Progenitor cell of endocrine pancreas (in vitro differentiated cells): ENCODE measurements at places on chromosomes 4 and X.
A peak's percentile ranks its signal among the peaks of the same experiment; 100 is the strongest.

DNA sequence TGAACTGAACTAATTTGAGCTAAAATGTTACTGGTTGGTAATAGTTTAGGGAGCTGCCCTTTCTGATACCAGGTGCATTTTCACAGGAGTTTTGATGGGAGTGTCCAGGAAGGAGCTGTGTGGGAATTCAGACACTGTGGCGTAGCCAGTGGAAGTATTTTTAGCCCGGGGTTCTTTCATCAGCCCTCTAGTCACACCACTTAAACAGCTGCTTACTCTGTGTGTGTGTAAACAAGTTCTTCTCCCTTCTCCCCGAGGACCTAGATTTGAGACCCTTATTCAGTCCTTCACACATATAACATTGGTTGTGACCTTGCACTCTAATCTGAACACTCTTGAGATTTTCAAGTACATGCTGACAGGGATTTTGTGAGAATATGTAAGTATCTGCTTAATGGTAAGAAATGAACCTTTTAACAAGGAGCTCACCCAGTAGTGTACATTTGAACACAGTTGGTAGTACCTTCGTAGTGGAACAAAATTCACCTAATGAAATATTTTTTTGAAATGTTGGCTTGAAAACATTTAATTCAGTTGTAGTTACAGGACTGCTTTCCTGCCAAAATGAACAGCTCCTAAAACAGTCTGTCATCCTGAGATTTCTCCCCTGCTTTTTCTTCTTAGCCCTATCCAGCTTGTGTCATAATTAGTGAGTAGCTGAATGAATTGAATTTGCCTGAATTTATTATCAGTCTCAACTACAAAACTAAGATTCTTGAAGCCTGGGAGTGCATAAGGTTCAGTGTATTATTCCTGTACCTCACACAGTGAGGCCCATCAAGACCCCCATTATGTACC lies 61.8 kb downstream of the BMPR1B start:
- DNase-seq = no peak

DNA sequence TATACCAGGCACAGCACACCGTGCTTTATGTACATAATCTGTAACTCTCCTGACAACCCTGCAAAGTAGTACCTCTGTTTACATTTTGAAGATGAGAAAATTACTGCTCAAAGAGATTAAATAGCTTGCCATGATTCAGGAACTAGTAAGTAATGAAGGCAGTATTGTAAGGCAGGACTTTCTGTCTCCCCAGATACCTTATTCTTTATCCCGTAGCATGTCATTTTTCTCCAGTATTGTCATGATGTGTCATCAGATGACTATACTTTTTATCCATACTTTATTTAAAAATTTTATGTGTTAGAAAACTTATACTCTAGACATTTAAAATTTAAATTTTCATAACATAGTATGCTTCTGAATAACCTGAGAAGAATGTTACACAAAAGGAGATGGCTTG lies 188.3 kb upstream of the NUDT6 start:
- no peak for DNase-seq

- no peak for DNase-seq
These were observed 10.3 kb downstream of the XPNPEP2 start for GRCh38 chrX:129749069-129749468.

GRCh38 chr4:1160351-1160750 lies 12.0 kb downstream of the SPON2 start:
- DNase-seq = no peak

- no peak for DNase-seq
These were observed 4.6 kb upstream of the AREG start for GRCh38 chr4:74440356-74440755.

- no peak for DNase-seq
These were observed 355.0 kb upstream of the GATB start for GRCh38 chr4:152115794-152116193.

- DNase-seq = no peak
These were observed 92.6 kb upstream of the NLRP2B start for GRCh38 chrX:57772637-57773036.

- no peak for DNase-seq
These were observed 559 bp downstream of the TRPC5 start for GRCh38 chrX:112081781-112082652.

GRCh38 chr4:156906325-156906724 lies 65.3 kb downstream of the PDGFC start:
- DNase-seq = no peak

- peak; percentile 33 for DNase-seq
These were observed at the start of gene OPHN1 for GRCh38 chrX:68433155-68433980. Gene OPHN1, minus strand, starts transcription at chrX:68433495. Its CDS starts 475 bp downstream, at chrX:68433020.

GRCh38 chrX:131802836-131803626 lies 220.1 kb upstream of the STK26 start:
- no peak for DNase-seq

DNA sequence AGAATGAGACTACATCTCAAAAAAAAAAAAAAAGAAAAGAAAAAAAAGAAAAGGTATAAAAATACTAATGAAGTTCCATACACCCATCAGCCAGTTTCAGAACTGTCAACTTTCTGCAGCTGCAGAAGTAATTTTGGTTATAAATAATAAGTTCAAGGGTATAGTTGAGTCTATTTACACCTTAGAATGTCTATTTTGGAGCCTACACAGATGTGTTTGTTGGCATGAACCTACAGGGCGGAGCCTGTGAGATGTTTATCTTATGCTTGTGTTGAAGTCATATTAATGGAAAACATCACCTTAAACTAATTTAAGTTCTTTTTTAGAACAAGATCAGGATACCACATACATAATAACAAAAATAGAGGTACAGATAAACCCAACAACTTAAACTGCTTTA lies 85.8 kb downstream of the RAPGEF2 start:
- DNase-seq = no peak

DNA sequence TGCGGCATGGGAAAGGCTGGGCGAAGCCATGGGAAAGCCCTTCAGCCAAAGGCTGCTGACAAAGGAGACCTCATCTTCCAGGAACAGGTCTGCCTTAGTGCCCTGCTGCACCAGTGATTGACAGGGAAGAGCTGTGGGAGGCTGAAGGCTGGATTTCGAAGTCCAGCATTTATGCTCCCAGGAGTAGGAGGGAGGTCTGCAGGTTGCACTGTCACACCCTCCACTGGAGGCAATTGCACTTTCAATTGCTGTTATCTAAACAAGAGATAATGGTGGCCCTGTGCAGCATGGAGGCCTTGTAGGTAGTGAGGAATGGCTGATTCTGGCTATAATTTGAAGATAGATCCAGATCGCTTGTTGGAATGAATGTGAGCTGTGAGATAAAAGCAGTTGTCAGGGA lies 43.7 kb downstream of the FAM114A1 start:
- DNase-seq = no peak

GRCh38 chr4:2886622-2887021 lies 43.0 kb downstream of the ADD1 start:
- no peak for DNase-seq

GRCh38 chrX:154300816-154301215 lies 5.2 kb downstream of the TKTL1 start:
- no peak for DNase-seq

DNA sequence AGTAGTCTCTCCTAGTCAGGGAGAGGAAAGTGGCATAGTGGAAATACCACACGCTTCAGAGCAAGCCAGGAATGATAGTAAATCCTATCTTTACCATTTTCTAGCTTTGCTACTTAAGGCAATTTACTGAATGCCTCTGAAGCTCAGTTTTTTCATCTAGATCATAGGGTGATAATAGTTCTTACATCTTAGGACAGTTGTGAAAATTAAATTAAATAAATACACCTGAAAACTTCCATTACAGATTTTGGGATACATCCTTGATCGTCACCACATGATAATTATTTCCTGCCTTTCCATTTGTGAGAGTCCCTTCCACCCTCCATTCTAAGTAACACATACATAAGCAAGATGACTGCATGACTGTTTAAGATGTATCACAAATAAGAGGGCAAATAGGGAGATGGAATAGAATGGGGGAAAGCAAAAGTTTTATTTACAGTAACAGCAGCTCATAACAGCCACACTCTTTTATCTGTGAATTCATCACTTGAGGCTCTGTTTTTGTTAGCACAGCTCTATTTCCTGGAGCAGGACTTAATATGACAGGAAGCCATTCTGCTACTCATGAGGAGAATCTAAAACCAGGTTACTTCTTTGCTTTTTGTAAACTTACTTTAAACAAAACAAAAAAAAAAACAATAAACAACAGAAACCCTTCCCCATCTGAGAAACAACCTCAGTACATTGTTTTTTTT lies 13.4 kb downstream of the P2RY10 start:
- DNase-seq = no peak

- DNase-seq = no peak
These were observed 265.4 kb upstream of the SLC7A11 start for GRCh38 chr4:138507522-138507921.

- no peak for DNase-seq
These were observed 29.3 kb upstream of the HGFAC start for GRCh38 chr4:3412257-3413020.

DNA sequence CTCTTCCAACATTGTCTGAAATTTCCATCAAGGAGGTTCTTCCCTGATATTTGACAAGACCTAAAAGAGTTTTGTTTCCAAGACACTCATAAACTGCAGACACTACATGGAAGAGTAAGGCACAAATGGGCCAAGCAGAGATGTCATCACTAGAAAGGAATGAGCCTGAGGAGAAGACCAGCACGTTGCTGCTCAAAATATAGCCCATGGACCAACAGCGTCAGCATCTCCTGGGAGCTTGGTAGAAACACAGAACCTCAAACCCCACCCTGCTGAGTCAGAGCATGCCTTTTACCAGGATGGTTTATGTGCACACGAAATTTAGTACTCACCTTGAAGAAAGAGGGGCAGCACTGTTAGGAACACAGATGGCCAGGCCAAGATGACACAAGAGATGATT lies 128.7 kb upstream of the MID1 start:
- DNase-seq = no peak

DNA sequence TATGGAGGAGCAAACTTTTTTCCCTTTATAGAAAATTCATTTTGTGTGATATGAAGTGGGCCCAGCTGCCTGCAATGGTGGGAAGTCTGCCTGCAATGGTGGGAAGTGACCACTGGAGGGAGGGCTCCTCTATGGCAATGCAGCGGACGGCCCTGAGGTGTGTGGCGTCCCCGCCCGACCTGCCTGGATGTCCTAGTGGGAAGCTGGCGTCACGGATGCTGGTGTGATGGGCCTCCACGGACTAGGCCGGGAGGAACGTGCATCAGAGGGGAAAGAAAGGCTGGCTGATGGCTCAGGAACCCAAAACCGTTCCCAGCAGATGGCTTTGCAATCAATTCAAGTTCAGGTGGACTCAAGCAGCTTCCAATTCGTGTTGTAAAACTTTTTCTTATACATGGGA lies 177.9 kb downstream of the AFAP1 start:
- DNase-seq = peak; percentile 49

DNA sequence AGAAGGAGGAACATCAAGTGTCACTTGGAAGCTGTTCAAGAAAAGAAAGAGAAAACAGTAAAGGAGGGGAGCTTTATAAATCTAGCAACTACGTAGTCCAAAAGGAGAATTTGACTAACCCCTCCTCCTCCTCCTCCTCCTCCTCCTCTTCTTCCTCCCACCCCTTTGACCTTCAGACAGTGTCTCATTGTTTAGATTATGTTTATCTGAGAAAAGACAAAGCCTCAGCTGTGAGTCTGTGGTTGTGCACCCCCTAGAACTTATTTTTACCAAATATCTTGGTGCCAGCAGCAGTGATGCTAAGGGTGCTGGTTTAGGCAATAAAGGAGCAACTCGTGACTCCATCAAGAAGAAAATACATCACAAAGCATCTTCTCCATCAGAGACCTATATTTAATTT lies 68.9 kb upstream of the BMP2K start:
- DNase-seq = no peak

DNA sequence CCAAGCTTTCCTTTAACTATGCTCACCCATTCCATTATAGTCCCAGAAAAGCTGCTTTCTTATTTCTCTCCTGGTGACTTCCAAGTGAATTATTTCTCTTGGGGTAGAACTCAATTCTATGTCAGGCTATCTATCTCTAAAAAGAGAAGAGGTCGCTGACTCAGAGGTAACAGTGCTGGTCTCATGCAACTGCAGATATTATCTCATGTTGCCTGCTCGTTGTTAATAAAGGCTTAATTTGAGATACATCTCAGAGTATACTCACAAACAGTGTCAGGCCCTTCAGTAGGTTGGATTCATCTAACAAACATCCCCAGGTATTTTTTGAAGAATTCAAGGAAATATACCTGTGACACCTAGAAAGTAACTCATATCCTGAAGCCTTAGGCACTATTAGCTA lies 2.7 kb downstream of the TMEM154 start:
- DNase-seq = no peak

DNA sequence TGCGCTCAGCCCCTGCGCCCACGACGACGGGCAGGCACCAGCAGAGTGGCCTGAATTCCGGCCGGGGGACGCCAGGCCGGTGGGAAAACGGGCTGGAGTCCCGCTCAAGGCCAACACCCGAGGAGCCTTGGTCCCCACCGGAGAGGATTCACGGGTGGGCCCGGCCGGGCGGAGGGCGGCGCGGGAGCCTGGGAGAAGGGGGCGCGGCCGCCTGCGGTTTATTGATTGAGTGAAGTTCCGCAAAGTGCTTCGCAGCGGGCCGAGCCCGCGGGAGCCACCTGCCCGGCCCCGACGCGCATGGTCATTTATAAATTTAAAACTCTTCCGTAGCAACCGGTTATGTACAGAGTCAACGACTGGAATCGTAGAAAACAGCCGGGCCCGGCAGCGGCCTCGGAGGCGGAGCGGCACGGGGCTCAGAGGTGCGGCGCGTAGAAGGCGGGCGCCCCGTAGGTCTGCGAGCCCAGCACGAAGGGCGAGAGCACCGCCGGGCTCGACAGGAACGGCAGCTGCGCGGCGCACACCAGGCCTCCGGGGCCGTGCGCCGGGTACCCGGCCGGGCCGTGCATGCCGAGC lies 3.6 kb downstream of the NKX1-1 start:
- DNase-seq = no peak

- no peak for DNase-seq
These were observed 280.7 kb upstream of the KLHL4 start for GRCh38 chrX:87236830-87237440.

GRCh38 chrX:54248309-54248708 lies 65.3 kb upstream of the FAM120C start:
- no peak for DNase-seq

GRCh38 chr4:4865705-4866123 lies 6.2 kb downstream of the MSX1 start:
- DNase-seq = no peak

GRCh38 chrX:72027914-72028307 lies 103.8 kb downstream of the RTL5 start:
- no peak for DNase-seq

GRCh38 chr4:168817370-168817769 lies 192.7 kb downstream of the CBR4 start:
- DNase-seq = no peak
